ENCODE measurements at places on chromosomes 4 and X.

- DNase-seq, result no peak
These were observed 21.5 kb upstream of the GRPEL1 start for GRCh38 chr4:7089213-7089986.

- peak; percentile 91 for DNase-seq
These were observed 11.2 kb downstream of the IGFBP7 start for GRCh38 chr4:57098941-57099340.

DNA sequence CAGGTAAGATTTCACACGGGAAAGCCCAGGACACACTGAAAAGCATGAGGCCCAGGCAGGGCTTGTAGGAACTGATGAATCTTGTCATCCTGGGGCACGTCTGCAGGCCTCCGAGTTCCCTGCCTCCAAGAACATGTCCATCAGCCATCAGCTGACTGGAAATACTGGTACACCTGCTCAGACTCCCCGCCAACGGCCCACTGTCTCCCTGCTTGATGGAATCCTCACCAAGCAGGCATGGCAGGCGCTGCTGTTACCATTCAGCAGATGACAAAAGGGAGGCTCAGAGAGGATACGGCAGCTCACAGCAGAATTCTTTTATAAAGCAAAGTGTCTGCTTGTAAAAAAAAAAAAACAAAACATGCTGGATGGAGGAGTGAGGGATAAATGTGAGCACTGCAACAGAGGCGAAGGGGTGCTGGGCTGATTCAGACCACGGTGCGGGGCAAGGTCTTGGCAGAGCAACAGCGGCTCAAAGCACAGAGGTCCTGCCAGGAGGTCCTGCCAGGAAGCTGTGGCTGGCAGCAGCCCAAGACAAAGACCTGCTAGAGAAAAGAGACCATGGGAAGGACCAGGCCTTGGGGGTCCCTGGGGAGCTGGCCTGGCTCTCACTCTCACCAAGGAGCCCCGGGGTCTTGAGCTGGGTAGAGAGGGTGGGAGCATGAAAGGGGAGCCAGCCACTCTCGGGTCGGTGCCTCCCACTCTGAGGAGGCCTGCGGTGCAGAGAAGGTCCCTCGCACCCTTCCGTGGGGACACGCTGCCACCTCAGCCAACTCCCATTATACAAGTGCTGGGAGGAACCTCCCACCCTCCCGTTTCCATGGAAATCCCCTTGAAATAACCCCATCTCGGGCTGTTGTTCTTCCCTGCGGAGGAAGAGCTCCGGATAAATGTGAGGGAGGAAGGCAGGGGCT, 25.6 kb downstream of the PPP2R2C start:
- no peak for DNase-seq

DNA sequence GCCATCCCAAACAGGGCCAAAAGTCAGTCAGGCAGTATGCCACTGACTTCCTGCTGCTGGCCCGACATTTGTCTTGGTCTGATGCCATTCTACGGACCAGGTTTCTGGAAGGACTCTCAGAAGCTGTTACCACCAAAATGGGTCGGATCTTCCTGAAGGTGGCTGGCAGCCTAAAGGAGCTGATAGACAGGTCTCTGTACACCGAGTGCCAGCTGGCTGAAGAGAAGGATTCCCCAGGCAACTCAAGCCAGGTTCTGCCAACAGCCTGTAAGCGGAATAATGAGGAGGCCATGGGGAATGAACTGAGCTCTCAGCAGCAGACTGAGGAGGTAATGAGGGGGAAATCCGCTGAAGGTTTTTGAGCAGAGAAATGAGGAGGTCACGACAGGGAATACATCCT, 95.7 kb downstream of the RTL9 start:
- DNase-seq, result no peak

DNA sequence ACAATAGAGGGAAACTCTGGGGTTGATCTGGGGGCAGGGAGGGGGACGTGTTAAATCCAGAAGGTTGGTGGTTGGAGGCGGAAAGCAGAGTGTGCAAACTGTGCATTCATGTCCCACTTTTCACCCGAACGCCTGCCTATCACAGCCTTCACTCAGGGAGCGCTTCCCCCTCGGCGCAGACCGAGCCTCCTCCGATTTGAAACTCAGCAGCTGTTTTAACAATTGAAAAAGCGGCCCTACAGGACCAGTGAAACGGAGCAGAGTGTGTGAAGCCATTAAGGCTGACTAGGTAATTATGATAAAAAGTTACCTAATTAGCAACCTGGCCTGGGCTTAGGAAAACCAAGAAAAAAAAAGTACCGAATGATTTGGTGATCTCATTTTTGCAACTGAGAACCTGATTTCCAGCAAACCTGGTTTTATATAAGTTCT, 685 bp upstream of the NDNF start:
- DNase-seq, result peak; percentile 4
